ENCODE measurements at places on chromosomes 16 and 17.

- no peak for DNase-seq
Observed at GRCh38 chr16:58481931-58482330, 18.0 kb upstream of the NDRG4 start.

- no peak for DNase-seq
Observed at GRCh38 chr16:58485184-58485887, 14.6 kb upstream of the NDRG4 start.

DNA sequence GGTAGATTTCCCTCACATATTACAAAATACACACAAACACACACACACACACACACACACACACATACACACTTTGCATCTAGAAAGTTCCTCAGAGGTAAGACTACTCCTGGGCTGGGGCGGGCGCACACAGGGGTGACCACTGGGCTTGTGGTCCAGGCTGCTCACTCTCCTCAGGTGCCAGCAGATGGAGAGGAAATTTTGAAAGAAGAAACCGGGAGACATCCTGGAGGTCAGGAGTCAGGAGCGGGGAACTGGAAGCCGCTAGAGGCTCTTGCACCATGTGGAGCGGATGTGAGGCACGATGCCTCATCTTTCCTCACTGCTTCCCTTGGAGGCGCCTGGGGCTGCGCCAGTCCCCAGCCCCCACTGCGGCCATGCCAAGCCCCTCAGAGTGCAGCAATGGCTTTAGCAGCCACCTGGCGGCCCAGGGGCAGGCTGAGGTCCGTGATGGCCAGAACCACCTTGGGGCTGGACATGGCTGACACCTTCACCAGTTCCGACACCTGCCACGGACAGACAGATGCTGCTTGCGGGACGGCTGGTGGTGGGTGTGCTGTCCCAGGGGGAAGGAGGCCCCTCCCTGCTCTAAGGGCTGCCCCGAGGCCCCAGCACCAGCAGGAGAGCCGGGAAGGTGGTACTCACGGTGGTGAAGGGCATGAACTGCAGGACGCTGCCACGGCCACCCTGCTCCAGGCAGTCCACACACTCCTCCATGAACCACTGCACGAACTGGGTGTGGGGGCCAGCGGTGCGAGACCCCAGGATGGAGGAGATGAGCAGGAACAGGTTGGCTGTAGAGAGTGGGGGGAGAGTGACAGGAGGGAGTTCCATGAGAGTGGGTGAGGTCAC, 4.1 kb downstream of the CSF3 start:
- no peak for DNase-seq

DNA sequence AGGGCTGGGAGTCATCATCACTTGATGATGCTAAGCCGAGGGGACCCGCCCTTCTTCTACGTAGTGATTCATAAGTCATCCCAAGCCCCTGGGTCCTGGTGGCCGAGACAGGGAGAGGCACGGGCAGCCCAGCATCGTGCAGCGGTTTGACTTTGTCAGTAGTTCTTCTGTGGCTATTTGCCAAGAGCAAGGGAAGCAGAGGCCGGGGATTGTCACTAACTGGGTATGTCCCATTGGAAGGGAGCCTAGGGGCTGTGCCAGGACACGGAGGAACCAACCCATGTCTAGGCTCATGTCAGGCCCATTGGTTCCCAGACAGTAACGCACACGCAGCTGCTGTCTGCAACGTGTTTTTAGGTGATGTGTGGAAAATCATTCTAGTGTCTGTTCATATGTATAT, 58.5 kb downstream of the ATP2C2 start:
- DNase-seq, result no peak

DNA sequence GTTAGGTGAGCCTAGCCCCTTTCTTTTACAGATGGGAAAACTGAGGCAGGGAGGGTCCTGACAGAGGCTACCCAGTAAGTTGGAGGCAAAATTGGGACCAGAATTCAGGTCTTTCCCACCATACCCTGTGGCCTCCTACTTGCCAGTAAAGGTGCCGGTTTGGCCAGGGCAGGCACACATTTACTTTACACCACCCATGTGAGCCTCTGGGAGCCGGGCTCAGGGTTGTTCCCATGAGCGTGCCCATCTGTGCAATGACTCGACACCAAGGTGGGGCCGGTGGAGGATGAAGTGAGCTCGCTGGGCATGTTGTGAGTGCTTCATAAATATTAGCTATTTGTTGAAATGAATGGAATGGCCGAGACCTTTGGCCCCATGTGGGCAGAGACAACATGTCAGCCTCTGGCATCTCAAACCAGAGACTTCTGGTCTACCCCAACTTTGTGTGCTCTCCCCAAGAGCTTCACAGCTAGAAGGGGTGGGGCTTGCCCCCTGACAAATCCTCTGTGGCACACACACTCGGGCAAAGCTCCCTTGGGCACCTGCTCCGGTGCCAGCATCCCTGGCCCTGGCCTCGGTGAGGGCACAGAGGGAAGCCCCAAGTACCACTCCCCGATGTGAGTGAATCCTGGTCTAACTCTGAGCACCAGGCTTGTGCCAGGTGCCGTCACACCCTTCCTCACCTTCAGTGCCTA, 60.1 kb downstream of the SRCIN1 start:
- DNase-seq, result no peak

DNA sequence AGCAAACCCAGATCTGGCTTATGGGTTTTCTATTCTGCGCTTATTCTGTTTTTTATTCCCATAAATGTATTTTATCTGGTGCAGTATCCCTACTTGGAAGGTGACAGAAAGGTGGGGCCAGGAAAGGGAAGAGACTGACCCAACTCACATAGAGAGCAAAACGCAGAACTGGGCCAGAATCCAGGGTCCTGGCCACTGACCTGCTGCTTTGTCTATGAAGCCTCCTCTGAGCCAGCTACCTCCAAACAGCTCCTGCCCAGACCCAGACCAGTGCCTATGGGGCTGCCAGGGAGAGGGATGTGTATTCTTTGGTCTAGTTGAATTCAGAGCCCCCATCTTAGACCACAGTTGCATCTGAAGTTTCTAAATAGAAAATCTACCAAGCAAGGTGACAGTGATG, 36.4 kb upstream of the CES5A start:
- no peak for DNase-seq

DNA sequence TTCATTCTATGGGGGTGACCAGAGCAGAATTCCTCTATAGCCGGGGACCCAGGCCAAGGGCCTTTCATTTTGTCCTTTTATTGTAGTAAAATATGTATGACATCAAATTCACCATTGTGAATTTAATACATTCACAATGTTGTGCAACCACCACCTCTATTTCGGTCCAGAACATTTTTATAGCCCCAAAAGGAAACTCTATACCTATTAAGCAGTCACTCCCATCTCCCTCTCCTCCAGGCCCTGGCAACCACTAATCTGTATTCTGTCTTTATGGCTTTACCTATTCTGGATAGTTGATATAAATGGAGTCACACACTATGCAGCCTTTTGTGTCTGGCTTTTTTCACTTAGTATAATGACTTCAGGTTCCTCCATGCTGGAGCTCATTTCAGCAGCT, 9.7 kb upstream of the TNS4 start:
- no peak for DNase-seq

GRCh38 chr17:47332287-47332686, 8.5 kb downstream of the EFCAB13 start:
- no peak for DNase-seq

DNA sequence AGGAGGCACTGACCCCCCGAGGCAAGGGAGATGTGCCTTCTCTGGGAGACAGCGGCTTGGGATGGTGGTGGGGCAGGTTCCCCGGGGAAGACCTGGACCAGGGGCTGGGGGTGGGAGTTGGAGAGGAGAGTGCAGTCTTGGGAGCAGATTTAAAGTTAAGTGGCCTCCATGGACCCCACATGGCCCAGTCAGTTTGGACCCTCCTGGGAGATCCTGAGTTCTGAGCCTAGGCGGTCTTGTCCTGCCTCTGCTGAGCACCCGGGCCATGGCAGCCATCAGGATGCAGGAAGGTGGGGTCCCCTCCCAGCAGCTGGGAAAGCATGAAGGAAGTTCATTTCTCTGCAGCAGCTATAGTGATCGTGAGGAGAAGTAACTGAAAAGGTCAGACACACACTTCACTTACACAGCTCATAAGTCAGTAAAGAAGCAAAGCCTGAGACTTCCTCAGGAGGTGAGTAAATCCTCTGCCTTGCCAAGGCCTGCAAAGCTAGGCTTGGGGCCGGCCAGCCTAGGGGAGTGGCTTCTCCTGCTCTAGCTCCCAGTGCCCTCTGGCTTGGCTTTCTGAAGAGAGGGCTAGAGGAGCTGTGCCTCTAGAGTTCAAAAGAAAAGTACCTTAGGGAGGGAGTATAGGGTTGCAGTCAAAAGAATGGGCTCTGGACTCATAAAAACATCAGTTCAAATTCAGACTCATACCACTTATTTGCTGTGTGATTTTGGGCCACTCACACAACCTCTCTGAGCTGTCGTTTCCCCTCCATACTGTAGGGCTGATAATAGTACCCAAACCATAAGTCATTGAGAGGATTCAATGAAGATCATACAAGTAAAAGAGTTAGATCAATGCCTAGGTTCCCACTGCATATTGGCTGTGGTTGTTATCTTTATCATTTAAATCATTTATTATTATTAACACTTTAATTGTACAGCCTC, 31.0 kb upstream of the C16orf78 start:
- DNase-seq, result no peak

DNA sequence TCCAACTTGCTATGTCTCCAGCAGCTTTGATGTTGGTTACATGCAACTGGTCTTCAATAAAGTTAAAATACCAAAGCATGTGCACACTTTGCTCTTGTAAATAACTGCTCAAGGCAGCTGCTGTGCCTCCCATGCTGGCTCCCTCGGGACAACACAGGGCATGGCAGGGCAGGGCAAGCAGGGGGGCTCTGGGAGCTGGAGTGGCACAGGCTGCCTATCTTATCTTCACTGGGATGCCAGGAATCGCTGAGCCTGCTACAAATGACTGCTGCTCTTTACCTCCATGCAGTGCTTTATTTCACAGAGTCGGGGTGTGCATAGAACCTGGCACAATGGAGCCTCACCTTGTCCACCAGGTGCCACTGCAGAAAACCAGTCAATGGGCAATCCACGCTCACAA, 21.8 kb downstream of the PEMT start:
- no peak for DNase-seq

DNA sequence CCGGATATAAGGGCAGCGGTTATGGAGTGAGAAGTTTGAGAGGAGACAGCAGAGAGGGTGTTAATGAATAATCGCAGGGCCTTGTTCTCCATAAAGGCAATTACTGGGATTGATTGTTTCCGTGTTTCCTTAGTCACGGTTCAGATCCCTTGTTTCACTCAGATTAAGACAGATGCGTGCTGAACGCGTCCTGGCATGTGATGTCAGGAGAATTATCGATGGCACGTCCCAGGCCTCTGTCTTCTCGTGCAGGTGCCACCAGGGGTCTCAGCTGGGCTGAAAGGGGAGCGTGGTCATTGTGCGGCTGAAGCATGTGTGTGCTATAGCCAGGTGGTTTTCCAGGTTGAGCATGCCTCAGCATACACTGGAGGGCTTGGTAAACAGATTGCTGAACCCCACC, 142.4 kb upstream of the NOL11 start:
- no peak for DNase-seq

DNA sequence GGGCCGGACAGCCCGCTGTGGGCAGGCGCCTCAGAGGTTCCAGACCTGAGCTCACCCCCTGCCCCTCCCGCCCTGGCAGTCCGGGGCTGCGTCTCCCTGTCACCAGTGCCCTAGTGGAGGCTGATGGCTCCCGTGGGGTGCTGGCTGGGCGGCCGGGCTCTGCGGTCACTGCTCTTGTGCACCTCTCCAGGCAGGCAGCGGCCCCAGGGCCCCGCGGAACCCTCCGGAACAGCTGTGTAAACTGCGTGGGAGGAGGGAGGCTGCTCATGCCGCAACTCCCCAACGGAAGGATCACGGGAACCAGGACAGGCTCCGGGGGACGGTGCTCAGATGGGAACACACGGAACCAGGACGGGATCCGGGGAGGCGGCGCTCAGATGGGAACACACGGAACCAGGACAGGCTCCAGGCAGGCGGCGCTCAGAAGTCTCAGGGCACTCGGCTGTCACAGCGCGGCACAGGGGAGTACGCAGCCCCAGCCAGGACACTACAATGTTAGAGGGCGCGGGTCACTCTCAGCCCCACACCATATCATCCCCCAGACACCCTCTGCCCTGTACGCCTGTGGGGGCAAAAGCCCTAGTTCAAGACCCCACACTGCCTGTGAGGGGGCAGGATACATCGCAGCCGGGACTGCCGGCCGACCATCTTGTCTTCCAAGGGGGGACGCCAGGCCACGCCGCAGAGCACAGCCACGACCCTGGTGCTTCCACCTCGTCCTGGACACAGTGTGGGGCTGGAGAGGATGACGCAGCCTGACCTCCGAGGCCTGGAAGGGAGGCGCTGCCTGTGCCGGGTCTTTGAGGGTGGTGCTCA, 74.0 kb upstream of the GNG13 start:
- no peak for DNase-seq

DNA sequence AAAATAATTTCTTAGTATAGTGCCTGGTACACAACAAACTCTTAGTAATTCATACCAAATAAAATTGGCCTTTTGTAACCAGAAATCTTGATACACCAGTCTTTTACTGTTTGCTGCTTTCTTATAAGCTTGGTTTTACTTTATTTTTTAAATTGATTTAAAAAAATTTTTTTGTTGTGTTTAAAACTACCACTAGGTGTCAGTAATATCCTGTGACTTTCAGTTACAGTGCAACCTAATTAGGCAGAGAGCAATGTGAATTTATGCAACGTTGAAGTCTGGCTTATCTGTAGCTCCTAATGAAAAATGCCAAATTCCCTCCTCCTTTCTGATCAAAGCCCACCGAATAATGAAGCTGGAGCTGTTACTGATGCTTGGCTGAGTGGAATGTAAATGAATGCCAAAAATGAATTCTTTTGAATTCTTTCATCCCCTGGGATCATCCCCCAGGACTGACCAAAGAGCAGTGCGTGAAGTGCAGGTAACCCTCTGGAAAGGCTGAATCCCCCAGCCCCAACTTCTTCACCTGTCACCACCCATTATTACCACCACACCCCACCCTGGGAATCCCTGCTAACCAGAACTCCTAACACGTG, 3.8 kb downstream of the ERCC4 start:
- DNase-seq, result no peak

- DNase-seq, result no peak
Observed at GRCh38 chr17:81708739-81709185, 3.3 kb upstream of the SLC25A10 start.

GRCh38 chr17:15250135-15250860, 14.8 kb downstream of the PMP22 start:
- DNase-seq, result no peak

GRCh38 chr17:79942011-79942405, 93.7 kb downstream of the TBC1D16 start:
- no peak for DNase-seq

DNA sequence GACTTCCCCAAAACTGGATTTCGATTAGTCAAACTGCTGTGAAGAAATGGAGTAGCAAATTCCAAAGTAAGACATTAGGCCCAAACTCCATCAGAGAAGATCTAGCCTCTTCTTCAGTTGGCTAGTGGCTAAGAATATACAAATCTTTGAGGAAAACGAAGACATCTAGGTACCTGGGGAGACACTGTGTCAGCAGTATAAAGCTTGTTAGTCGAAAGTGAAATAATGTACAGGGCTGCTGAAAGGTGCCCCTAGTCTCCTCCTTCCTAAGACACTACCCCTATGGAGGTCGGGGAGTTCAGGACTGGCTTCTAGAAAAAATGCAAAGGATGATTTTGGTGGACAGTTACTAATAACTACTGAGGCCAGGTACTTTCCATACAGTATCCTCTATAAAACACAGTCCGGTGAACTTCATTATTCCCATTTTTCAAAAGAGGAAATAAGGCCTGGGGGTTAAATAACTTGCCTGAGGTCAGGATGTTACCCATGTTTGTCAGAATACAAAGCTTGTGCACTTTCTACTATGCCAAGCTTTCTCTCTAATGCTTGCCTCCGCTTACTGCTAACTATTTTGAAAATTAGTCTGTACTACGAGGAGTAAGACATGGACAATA, 15.0 kb downstream of the DNAJC7 start:
- no peak for DNase-seq

- no peak for DNase-seq
Observed at GRCh38 chr16:50712560-50712898, 19.1 kb downstream of the NOD2 start.
